ENCODE measurements at places on chromosomes 2 and 18.

DNA sequence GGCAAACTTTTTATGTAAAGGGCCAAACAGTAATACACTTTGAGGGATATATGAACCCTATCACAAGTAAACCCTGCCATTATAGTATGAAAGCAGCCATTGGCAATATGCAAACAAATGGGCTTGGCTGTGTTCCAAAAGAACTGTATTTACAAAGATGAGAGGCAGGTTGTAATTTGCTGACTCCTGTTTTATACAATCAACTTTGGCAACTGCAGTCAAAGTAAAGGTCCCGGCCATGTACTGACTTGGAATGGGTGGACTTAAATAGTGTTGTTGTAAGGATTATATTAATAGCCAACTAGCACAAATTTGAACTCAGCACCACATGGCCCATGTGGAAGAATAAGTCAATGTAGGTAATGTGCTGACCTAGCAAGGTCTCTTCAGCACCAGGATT lies 223.4 kb downstream of the WDPCP start:
- DNase-seq = no peak

- DNase-seq = peak; percentile 67
These were observed 102.9 kb downstream of the KLHL29 start for GRCh38 chr2:23487735-23488492.

DNA sequence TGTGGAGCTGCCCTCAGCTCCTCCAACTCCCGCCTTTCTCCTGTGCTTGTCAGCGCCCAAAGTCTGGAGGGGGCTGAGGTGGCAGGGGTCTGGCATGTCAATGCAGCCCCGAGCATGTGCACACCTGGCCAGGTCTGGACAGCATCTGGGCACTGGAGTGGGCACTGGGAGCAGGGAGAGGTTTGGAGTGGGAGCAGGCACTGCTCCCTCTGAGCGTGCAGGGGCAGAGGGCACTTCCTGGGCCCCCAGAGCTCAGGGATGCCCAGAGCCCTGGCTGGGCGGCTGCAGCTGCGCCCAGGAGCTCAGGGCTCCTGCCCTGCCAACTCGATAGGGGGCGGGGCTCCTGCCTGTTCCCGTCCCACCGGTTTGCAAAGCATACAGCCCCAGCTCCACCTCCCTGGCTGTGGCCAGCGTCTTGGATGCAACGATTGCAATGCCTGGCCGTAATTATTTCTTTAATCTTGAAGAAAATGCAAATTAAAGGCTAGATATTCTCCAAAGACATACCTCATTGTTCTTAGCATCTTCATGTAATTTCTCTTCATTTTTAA lies 57.4 kb upstream of the LDAH start:
- no peak for DNase-seq

- no peak for DNase-seq
These were observed 3.9 kb upstream of the MATN3 start for GRCh38 chr2:20016346-20016745.

DNA sequence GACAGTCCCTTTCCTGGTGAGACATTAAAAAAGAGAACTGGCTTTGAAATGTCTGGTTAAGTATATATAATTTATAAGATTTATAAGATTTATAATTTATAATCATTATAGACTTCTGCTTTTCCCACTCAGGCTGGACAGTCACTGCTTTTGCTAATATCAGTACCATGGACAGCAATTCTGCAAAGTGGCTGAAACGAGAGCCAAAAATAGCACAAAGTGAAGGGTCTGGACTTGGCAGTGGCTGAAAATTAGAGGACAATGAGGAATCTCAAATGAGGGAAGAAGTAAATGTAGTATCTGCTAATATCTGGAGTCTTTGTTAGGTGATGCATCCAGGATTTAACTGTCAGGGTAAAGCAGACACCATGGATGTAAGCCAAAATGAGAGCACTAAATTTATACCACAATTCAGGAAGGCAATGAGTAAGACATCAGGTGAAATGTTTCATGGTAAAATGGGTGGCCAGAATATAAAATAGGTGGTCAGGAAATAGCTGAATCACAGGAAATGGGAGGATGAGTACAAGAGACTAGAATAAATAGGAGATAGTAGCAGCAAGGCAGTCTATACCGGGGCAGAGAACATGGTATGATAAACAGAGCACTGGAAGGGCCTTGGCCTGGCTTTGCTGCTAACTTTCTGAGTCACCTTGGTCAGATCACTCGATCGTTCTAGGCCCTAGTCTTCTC lies 39.6 kb upstream of the BOD1L2 start:
- peak; percentile 22 for DNase-seq

GRCh38 chr2:181058378-181059269 lies 78.2 kb downstream of the UBE2E3 start:
- no peak for DNase-seq

DNA sequence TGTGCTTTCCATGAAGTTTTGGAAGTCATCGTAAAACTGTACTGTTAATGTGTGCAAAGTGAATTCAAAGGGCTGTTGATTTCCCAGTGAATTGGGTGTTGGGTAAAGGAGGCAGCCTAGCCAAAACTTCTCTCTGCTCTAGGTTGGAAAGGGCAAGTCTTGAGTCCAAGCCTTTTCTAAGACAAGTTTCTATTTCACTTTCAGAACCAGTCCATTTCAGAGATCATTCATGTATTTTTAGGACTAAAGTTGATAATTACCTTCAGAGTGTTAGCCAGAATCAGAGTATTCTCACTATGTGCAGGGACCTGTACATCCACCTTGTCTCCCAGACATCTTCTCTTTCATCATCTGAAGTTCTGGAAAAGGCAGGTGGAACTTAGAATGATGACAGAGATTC lies 636.1 kb upstream of the KLHL29 start:
- no peak for DNase-seq

GRCh38 chr18:79224381-79224780 lies 155.2 kb downstream of the ATP9B start:
- no peak for DNase-seq

GRCh38 chr2:67070826-67071225 lies 326.3 kb upstream of the ETAA1 start:
- DNase-seq = no peak

GRCh38 chr2:71477231-71477691 lies 23.9 kb downstream of the DYSF start:
- DNase-seq = no peak

- DNase-seq = peak; percentile 47
These were observed 12.0 kb downstream of the SIGLEC15 start for GRCh38 chr18:45837283-45838070.

DNA sequence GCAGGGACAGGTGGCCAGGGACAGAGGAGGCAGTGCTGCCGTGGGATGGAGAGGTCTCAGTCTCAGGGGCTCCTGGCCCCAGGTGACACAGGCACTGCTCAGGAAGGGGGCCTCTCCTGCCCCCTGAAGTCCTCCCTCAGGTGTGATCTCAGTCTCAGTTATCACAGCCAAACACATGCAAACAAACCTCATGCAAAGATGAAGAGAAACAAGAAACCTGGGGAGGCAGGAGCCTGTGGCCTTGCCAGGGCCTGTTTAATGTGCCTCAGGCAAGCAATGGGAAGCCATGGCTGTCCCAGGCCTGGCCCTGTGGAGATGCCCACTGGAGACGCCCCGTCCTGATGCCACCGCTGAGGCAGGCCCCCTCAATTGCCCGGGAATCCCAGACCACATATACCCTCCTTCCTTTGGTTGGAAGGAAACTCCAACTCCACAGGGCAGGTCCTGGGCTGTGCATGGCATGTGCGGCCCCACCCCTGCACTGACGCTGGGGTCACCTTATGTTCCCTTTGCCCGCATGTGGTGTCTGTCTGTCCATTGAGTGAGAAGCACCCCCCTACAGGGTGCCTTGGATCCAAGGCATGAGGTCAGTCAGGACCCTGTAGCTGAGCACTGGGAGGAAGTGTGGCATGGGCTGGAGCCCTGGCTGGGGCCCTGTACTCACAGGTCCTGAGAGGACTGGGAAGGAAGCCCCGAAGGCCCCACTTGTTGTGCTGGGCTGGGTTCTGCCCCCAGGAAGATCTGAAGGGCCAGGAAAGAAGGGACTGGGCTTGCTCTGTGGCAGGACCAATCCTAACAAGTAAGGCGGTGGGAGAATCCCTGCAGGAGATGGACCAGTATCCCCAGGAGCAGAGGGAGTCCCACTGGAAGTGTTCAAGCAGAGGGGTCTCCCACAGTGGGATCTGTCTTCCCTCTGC lies 68.8 kb upstream of the RAB6C start:
- DNase-seq = no peak

DNA sequence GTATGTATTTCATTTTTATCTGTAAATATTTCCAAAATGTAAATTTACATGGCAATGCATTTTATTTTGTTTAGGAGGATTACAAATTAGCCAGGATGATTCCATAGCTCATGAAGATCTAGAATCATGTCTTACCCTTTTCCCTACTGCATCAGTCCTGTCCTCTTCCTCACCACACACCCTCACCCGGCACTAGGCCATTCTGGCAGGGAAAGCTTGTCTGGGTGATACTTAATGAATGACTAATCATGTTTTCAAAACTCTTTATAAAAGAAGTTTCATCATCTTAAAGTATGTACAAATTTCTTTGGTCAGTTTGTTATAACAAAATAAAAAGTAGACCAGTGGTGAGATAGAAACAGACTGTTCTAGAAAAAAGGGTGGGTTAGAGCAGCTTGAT lies 283.3 kb upstream of the VWC2L start:
- peak; percentile 76 for DNase-seq

GRCh38 chr2:188322569-188323551 lies 31.2 kb downstream of the GULP1 start:
- peak; percentile 63 for DNase-seq

DNA sequence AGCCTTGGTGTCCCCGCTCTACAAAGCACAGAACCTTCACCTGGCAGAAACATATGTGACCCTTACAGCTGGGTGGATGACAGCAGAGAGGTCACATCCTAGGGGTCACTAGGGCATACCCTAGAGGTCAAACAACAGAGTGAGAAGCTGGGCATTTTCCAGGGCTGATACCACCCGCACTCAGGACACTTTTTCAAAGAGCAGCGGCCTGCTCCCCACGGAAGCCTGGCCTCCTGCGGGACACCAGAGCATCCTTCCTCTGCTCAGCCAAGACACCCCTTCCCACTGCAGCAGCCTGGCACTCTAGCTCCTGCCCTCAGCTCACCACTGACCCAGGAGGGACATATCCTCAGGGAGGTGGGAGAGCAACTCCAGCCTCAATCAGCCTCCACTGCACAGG lies 86.0 kb downstream of the GALNT14 start:
- DNase-seq = no peak

- peak; percentile 76 for DNase-seq
These were observed 34.5 kb upstream of the RAB31 start for GRCh38 chr18:9673296-9674251.

- DNase-seq = no peak
These were observed 383.1 kb upstream of the MEX3C start for GRCh38 chr18:51580580-51580979.

DNA sequence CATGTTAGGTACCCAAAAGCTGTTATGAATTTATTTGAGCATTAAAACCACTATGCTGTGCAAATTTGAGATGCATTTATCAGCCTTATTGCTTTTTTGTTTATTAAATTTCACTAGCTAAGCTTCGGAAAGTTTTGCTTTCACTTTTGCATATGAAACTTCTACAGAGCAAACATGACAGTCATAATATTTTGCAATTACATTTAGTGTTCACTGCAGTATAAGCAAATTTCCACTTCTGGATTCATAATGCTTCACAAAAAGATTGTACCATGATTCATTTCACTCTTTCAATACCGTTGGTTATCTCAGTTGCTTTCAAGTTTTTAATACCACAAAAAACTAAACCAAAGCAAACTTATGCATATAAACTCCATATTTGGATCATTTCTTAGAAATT lies 228.7 kb upstream of the SLC8A1 start:
- DNase-seq = no peak

DNA sequence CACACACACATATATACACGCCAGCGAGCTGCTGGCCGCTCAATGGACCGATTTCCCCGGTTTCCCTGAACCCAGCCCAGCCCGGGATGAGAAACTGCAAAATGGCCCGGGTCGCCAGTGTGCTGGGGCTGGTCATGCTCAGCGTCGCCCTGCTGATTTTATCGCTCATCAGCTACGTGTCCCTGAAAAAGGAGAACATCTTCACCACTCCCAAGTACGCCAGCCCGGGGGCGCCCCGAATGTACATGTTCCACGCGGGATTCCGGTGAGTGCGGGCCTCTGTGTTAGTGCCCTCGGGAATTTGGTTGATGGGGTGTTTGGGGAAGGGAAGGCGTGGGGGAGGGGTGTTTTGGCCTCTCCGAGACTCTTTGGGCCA lies 392 bp downstream of the ST8SIA3 start:
- DNase-seq = no peak

DNA sequence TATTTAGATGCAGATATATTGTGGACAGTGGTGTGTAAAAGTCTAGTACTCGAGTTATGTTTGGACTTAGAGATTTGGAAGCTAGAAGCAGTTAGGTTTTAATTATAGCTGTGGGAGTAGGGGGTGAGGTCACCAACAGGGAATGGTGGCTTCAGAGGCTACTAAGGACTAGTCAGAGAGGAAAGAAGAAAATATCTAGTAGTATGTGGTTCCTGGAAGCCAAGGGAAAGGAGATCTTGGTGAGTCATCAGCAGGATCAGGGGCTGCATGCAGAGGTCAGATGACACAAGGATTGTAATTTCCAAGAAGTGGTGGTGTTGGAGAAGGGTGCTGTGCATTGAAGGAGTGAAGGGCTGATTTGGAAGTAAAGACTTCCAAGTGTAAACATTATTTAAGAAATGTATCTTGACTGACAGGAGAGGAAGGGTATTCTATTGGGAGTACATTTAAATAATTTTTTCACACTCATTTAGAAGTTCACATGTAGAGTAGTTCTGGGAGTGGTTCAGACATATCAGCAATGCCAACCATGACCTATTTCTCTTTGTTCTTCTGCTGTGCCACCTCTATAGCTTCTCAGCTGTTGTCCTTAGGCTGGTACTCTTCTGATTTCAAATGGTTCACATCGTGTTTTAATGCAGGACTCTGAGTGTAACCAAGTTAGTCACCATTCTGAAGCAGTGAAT lies 59.1 kb downstream of the ACSL3 start:
- peak; percentile 95 for DNase-seq

DNA sequence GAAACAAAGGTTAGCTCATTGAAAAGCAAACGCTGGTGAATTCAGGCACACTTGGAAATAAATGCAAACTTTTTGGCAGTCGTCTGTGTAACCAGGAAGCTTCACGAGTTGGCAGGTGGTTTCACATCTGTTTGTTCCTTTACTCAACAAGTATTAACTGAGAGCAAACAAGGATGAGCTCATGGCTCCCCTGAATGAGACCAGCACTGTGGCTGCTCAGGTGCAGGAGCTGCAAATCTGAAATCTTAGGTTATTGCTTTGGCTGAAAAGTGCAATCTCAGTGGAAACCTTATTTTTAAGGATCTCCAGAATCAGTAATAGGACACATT lies 46.3 kb downstream of the SH3RF3 start:
- DNase-seq = no peak

DNA sequence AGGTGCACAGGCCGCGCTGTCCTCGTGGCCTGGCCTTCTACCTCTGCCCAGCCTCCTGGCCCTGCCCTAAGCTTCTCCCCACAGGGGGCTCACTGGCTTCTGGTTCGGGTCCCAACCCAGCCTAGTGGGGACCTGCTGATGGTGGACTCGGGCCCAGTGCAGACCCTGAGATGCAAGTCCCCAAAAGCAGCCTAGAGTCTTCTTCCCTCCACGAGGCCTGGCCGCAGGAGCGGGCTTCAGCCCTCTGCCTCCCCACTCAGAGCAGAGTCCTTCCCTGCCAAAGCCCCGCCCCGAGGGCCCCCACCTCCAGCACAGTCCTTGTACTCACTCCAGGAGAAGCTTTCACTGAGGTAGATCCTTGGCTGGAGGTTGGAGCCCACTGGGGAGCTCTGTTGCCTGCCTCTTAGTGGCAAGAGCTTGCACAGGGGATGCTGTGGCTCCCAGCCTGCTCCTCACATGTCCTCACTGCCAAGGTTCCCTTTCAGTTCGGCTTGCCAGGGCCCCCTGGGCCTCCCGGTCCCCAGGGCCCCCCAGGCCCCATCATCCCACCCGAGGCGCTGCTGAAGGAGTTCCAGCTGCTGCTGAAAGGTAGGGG lies 3.6 kb downstream of the ERFE start:
- DNase-seq = no peak
